H9 (cell line): ENCODE measurements at places on chromosomes 4 and X. TPM values are rescaled to one million over a fixed set of nuclear protein-coding genes. Genes with fewer than 3 reads are reported as not detected.

- H3K27ac ChIP-seq, result no peak overlapping the region
- no peaks in the 10 kb centered on the region for H3K36me3 ChIP-seq
- no peaks in the 10 kb centered on the region for H3K27me3 ChIP-seq
- DNase-seq, result no peak
- H3K4me3 ChIP-seq, result peak overlapping the region; percentile 93
These were observed 1.6 kb downstream of the RP2 start for GRCh38 chrX:46838486-46838870.

GRCh38 chr4:81574991-81575390 lies 103.3 kb upstream of the RASGEF1B start:
- DNase-seq, result no peak
- H3K27ac ChIP-seq, result no peak overlapping the region
- no peaks in the 10 kb centered on the region for H3K4me1 ChIP-seq
- no peaks in the 10 kb centered on the region for H3K27me3 ChIP-seq
- H3K4me3 ChIP-seq, result no peak overlapping the region
- no peaks in the 10 kb centered on the region for H3K36me3 ChIP-seq

DNA sequence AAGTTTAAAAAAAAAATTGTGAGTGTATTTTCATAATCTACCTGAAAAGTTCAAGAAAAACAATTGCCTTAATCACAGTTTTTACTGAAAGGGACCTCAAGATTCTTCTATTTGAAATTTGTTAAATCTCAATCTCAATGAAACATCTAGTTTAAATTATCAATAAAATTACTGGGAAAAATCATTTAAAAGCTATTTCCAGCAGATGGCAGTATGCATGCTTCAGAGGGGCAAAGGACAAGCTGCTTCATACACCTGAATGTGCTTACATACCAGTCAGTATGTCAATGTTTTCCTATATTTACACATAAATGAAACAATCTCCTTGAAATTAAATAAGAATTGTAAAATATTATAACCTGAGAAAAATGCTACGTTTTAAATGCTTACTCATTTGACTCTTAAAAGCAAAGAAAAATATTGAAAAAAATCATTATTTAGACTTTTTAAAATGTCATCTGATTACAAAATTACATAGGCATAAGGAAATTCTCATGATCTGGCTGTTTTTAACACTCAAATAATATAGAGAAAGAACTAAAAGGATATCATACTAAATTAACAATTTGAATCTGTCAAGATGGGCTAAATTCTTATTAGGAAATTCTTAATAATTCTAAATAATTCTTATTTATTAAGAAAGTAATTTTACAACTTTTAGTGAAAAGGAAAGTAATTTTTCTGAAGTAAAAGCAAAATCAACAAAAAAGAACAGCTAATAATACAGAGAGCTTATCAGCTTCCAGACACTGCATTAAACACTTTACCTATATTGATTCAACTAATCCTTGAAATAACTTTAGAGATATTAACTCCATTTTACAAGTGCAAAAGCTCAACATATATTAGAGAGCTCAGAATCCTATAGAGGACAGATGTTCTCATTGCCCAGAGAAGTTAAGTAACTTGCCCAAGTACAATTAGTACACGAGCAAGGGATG lies 242.1 kb downstream of the ADAMTS3 start:
- no peaks in the 10 kb centered on the region for H3K27me3 ChIP-seq
- no peak overlapping the region for H3K27ac ChIP-seq
- H3K36me3 ChIP-seq, result no peaks in the 10 kb centered on the region
- H3K4me3 ChIP-seq, result no peak overlapping the region

GRCh38 chr4:116401293-116401692 lies 684.1 kb downstream of the TRAM1L1 start:
- no peak overlapping the region for H3K27ac ChIP-seq
- H3K4me3 ChIP-seq, result no peak overlapping the region
- H3K36me3 ChIP-seq, result no peaks in the 10 kb centered on the region
- DNase-seq, result no peak
- no peaks in the 10 kb centered on the region; the same call in 1 of the 2 replicates for H3K4me1 ChIP-seq
- no peaks in the 10 kb centered on the region for H3K27me3 ChIP-seq

DNA sequence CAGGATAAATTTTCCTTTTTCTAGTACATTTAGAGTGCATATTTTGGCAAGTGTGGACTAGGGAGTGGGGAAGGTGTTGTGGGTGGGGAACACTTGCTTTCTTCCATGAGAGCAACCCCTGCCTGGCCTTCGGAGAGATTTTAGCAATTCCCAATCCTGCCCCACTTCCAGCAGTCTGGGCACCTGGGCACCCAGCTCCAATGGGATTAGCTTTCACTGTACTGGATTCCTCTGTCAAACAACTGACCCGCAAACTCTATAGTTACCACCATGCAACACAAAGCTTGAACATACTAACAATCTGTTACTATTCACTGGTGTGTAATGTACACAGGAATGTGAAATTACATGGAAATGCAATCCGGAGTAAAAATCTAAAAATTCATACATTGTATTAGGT lies 50.3 kb downstream of the SH3RF1 start:
- H3K4me3 ChIP-seq, result no peak overlapping the region
- no peaks in the 10 kb centered on the region for H3K36me3 ChIP-seq
- H3K27ac ChIP-seq, result no peak overlapping the region
- no peaks in the 10 kb centered on the region for H3K27me3 ChIP-seq
- no peaks in the 10 kb centered on the region for H3K4me1 ChIP-seq

DNA sequence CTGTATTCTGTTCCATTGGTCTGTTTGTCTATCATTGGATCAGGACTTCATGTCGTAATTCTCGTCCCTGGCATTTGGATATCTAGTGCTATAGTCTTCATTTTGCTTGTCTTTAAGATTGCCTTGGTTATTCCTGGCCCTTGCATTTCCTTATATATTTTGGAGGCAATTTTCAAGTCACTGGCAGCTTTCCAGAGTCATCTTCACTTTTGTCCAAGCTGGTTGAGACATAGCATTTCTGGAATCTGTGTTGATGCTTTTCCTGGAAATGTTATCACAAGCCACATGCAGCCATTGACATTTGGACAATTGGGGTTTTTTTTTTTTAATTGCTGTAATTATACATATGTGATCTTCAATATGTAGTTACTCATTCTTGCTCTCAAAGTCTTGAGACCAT lies 45.2 kb upstream of the HGFAC start:
- peaks cover 7% of the 10 kb centered on the region; the same call in 1 of the 2 replicates for H3K36me3 ChIP-seq
- no peak overlapping the region for H3K27ac ChIP-seq
- no peaks in the 10 kb centered on the region for H3K4me1 ChIP-seq

- H3K4me3 ChIP-seq, result peak within 1 kb of the TSS; percentile 77
- H3K27ac ChIP-seq, result no peak within 1 kb of the TSS
- peaks cover 4% of the 10 kb centered on the region for H3K36me3 ChIP-seq
- peaks cover 2% of the 10 kb centered on the region; the same call in 1 of the 2 replicates for H3K4me1 ChIP-seq
These were observed at the start of gene CXCL5 for GRCh38 chr4:73998040-73999011. TSS of gene CXCL5 (minus strand) at chr4:73998677. CDS start at chr4:73998581, 96 bp downstream.

Gene PTPN13
- total RNA-seq, result 32.7 and 34.9 TPM in 2 replicates

Gene PLP1
- 86.3 and 88.3 TPM in 2 replicates for total RNA-seq

DNA sequence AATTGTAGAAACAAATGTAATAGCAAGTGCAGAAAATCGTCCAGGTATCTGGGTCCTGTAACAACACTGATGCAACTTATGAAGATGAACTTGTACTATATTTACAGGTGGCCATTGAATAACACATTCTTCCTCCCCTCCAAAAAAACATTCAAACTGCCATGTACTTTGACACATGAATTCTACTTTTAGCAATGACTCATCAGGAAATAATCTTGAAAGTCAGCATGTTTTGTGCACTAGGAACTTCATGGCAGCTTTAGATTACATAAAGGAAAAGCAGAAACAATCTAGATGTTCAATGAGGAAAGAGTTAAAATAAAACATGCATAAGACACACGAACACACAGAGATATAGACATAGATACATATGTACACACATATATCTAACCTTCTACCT lies 2.5 kb downstream of the PABPC1L2A start:
- H3K4me3 ChIP-seq, result no peak overlapping the region
- DNase-seq, result no peak
- H3K27me3 ChIP-seq, result no peaks in the 10 kb centered on the region; the same call in 1 of the 2 replicates
- no peaks in the 10 kb centered on the region for H3K4me1 ChIP-seq
- no peaks in the 10 kb centered on the region for H3K36me3 ChIP-seq

DNA sequence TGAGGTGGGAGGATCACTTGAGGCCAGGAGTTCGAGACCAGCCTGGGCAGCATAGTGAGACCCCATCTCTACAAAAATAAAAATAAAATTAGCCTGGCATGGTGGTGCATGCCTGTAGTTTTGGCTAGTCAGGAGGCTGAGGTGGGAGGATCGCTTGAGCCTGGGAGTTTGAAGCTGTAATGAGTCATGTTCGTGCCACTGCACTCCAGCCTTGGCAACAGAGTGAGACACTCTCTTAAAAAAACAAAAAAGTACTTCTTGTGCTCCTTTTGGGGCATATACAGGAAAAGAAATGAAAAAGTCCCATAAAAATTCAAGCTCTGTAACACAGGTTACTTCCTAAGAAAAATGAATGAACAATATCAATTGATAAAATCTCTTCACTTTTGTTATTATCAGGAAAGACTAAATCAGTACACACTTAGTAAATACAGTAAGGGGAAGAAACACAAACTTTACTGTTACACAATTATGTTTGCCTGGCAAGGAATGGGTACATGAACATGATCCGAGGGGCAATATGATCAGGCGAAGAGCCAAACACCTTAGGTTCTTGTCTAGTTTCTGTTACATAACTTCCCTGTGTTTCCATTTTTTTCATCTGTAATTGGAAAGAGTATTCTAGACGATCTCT lies 46.9 kb downstream of the CCDC158 start:
- no peaks in the 10 kb centered on the region for H3K36me3 ChIP-seq
- H3K4me3 ChIP-seq, result no peak overlapping the region

Gene SHOX
- total RNA-seq, result 0.18 and 0.24 TPM in 2 replicates

DNA sequence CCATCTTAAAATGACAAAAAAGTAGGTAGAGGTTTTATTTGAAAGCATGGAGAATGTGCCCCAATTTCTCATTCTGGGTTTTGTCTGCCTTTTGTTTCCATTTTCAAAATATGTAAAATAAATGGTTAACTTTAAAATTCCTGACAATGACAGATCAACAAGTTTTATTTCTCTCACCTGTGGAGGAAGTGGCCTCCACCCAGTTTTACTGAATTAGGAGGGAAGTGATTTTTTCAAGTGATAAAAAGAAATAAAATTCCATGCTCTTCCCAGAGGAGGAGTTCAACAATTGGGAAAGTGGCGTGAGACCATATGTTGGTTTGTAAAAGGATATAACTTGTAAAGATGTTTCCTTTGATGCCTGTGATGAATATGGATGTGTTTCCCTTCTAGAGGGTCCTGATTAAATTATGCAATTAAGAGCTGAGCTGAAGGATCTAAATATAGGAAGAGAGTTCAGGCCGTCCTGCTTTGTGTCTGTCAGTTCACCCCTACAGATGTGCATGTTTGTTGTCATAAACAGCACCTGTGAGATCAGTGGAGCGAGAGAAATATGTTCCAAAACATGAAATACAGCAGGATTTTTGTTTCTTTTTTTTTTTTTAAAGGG lies 19.5 kb downstream of the SMAD1 start:
- DNase-seq, result no peak
- no peak overlapping the region for H3K4me3 ChIP-seq
- peaks cover 5% of the 10 kb centered on the region for H3K4me1 ChIP-seq
- H3K27ac ChIP-seq, result no peak overlapping the region
- no peaks in the 10 kb centered on the region for H3K36me3 ChIP-seq
- H3K27me3 ChIP-seq, result no peaks in the 10 kb centered on the region

GRCh38 chr4:128303986-128304385 lies 16.4 kb upstream of the PGRMC2 start:
- no peaks in the 10 kb centered on the region for H3K27me3 ChIP-seq
- H3K27ac ChIP-seq, result no peak overlapping the region
- no peak overlapping the region for H3K4me3 ChIP-seq
- H3K4me1 ChIP-seq, result no peaks in the 10 kb centered on the region; the same call in 1 of the 2 replicates
- DNase-seq, result no peak

GRCh38 chr4:30924495-30924894 lies 204.3 kb downstream of the PCDH7 start:
- no peaks in the 10 kb centered on the region for H3K4me1 ChIP-seq
- H3K27me3 ChIP-seq, result no peaks in the 10 kb centered on the region
- H3K36me3 ChIP-seq, result peaks cover 9% of the 10 kb centered on the region
- H3K27ac ChIP-seq, result no peak overlapping the region
- H3K4me3 ChIP-seq, result no peak overlapping the region
- no peak for DNase-seq

Gene SSX2B
- total RNA-seq, result not detected in 2 replicates

DNA sequence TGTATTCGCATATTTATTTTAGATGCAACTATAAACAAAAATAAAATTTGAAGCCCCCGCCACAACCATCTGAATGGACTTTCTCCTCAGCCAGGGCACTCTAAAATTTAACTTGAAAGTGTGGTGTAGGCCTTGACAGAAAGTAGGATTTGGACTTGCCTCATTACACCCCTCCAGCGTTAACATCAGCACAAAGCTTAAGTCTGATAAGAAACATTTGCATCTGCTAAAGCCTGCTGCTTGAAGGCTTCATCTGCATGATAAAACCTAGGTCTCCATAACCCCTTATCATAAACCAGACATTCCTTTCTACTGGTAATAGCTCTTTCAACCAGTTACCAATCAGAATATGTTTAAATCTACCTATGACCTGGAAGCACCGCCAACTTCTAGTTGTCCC lies 1046.5 kb downstream of the FAT4 start:
- no peaks in the 10 kb centered on the region for H3K36me3 ChIP-seq
- H3K27ac ChIP-seq, result no peak overlapping the region
- no peak for DNase-seq
- no peak overlapping the region for H3K4me3 ChIP-seq
- no peaks in the 10 kb centered on the region; the same call in 1 of the 2 replicates for H3K4me1 ChIP-seq
